ENCODE measurements at places on chromosomes 1 and 21.
A peak's percentile ranks its signal among the peaks of the same experiment; 100 is the strongest.

- no peaks in the 10 kb centered on the region for H3K27me3 ChIP-seq
- no peak for DNase-seq
- no peak overlapping the region for H3K4me3 ChIP-seq
- no peak overlapping the region for H3K27ac ChIP-seq
- H3K36me3 ChIP-seq = no peaks in the 10 kb centered on the region
Measured at GRCh38 chr1:224482619-224483018, 48.0 kb upstream of the WDR26 start.

DNA sequence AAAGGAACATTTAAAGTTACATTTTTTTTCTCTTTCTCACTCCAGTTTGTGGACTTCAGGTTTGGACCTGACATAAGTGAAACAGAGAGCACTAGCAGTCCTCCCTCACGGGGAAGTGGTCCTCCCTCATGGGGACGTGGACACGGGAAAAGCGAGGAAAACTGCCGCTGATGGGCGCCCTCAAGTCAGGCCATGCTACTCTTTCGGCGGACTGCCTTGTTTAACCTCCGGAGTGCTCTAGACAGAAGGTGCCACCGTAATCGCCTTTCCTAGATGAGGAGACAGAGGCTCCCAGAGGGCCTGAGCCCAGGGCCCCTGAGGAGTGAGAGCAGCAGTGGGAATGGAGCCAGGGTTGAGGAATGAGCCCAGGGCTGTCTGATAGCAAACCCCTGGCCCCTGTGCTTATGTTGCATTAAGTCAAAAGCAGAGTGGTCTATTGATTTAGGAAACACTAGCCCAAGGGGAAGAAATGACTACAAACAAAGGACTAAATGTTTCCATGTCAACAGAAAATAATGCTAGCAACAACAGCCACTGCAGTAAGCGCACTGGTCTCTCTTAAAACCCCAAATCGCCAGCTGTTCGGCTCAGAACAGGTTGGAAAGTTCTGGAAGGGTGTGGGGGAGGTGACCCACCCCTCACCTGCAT, 84.1 kb downstream of the DMRTB1 start:
- no peaks in the 10 kb centered on the region for H3K36me3 ChIP-seq
- peaks cover 20% of the 10 kb centered on the region for H3K27me3 ChIP-seq
- no peak for DNase-seq
- H3K4me1 ChIP-seq = no peaks in the 10 kb centered on the region
- H3K27ac ChIP-seq = no peak overlapping the region

GRCh38 chr21:25561668-25562641, 45.3 kb downstream of the MRPL39 start:
- peak overlapping the region; percentile 60 for H3K4me3 ChIP-seq
- H3K36me3 ChIP-seq = peaks cover 2% of the 10 kb centered on the region
- H3K27ac ChIP-seq = no peak overlapping the region
- peak; percentile 31 for DNase-seq
- H3K4me1 ChIP-seq = peaks cover 2% of the 10 kb centered on the region
- no peaks in the 10 kb centered on the region for H3K27me3 ChIP-seq

DNA sequence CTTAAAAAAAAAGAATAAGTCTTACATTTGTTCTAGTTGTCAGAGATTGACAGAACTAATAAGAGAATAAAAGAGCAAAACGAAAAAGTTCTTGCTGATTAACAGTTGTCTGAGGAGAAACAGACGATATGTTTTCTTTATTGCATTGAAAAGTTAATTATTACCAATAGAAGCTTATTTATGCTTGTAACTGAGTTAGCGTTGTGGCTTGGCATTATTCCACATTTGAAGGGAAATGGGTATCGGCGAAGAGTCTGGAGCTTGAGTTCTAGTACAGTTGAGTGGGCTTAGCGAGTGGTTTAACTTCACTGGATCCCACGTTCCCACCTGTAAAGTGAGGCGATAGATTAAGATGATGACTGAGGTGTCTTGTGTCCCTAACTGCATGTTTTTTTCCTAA, 109.0 kb downstream of the SDCCAG8 start:
- DNase-seq = no peak
- no peak overlapping the region for H3K4me3 ChIP-seq
- H3K36me3 ChIP-seq = no peaks in the 10 kb centered on the region
- no peak overlapping the region for H3K27ac ChIP-seq
- no peaks in the 10 kb centered on the region for H3K4me1 ChIP-seq
- no peaks in the 10 kb centered on the region for H3K27me3 ChIP-seq

DNA sequence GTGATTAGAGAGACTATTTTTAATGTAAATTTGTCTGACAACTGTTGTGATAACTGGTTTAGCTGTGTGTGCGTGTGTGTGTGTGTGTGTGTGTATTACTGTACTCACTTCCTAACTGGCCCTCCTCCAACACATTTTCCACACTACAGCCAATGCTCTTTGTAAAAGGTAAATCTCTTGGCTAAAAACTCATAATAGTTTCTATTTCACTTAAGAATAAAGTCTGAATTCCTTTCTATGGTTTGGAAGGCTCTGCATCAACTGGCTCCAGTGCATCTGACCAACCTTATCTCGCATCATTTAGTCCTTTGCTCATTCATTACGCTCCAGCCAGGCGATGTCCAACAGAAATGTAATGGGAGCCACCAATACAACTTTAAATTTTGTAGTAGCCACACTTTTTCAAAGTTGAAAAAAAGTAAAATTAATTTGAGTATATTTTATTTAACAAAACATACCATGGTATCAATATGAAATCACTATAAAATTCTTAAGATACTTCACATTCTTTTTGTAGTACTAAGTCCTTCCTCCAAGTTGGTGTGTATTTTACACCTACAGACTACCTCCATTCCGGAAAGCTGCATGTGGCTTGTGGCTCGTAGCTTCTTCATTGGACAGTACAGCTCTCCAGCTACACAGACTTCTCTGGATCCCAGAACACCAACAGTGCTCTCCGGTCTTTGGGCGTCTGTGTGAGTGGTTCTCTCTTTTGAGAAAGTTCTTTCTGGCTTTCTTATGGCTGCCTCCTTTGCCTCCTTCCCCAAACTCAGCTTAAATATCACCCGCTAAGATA, 68.9 kb downstream of the NRIP1 start:
- no peak overlapping the region for H3K27ac ChIP-seq
- DNase-seq = no peak
- H3K27me3 ChIP-seq = no peaks in the 10 kb centered on the region
- no peak overlapping the region for H3K4me3 ChIP-seq

GRCh38 chr1:61241973-61242381, 159.6 kb downstream of the NFIA start:
- peaks cover 1% of the 10 kb centered on the region for H3K4me1 ChIP-seq
- no peak for DNase-seq
- no peak overlapping the region for H3K27ac ChIP-seq
- no peaks in the 10 kb centered on the region for H3K36me3 ChIP-seq
- no peaks in the 10 kb centered on the region for H3K27me3 ChIP-seq

DNA sequence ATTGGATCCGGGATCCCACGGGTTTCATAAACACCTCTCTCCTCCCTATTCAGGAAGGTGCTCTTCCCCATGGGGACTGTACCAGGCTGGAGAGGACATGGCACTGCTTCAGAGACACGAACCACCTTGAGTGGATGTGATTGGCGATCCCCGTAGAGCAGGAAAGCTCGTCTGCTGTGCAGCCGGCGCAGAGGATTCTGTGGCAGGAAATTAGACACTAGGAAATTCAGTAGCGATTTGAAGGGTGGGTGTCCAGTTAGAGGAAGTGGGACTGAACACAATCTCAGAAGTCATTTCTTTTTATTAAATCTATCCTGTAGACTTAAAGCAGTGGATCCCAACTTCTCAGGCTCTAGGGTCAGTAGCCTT, 767 bp downstream of the PDIK1L start:
- no peak for DNase-seq
- no peaks in the 10 kb centered on the region for H3K27me3 ChIP-seq
- H3K4me3 ChIP-seq = peak overlapping the region; percentile 99
- H3K36me3 ChIP-seq = peaks cover 7% of the 10 kb centered on the region

- H3K4me3 ChIP-seq = no peak overlapping the region
- H3K27ac ChIP-seq = no peak overlapping the region
- no peaks in the 10 kb centered on the region for H3K36me3 ChIP-seq
- H3K27me3 ChIP-seq = no peaks in the 10 kb centered on the region
- H3K4me1 ChIP-seq = no peaks in the 10 kb centered on the region
- no peak for DNase-seq
Measured at GRCh38 chr1:164948101-164948500, 389.1 kb downstream of the PBX1 start.

GRCh38 chr1:77175230-77175844, 43.9 kb downstream of the PIGK start:
- no peak overlapping the region for H3K4me3 ChIP-seq
- DNase-seq = peak; percentile 18
- H3K36me3 ChIP-seq = no peaks in the 10 kb centered on the region
- no peaks in the 10 kb centered on the region for H3K4me1 ChIP-seq

DNA sequence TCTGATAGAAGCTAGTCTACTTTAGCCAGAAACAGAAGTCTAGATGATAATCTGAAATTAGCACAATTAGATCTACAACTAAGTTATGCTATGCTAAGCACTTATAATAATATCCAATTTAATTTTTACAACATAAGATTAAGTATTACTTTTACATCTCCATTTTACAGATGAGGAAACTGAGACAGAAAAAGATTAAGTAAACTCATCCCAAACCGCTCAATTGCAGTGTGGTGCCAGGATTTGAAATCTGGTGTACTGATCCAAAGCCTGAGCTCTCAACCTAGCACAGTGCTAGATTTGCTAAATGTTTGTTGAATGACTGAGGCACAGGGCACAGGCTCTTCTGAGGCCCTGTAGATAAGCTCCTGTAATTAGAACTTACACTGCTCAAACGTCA, 13.8 kb downstream of the KNCN start:
- no peak overlapping the region for H3K4me3 ChIP-seq
- no peaks in the 10 kb centered on the region for H3K36me3 ChIP-seq
- no peak for DNase-seq
